Pancreas (tissue), 10 donors: ENCODE measurements at places on chromosomes 13 and 19. TPM values are rescaled to one million over a fixed set of nuclear protein-coding genes. Genes with fewer than 3 reads are reported as not detected.
A peak's percentile ranks its signal among the peaks of the same experiment; 100 is the strongest.

- DNase-seq, result no peak
Measured at GRCh38 chr13:48656608-48657007, 2.9 kb downstream of the CYSLTR2 start.

- no peak for DNase-seq
Measured at GRCh38 chr13:82436099-82436585, 1446.1 kb downstream of the SLITRK1 start.

DNA sequence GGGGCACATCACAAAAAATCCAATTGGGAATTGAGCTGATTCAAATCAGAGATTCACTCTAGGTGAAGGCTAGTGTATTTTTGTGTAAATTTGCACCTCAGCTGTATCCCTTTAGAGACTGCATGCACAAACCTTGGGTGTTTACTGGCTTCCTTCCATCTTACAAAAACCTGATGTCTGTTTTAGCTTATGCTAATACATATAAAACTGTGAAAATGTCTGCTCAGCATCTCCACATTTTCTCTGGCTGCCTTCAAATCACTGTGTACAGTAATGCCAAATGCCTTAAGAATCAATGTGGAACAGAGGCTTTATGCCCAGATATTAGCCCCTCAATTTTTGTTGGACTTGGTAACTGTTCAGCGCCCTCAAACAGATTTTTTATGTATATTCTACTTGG, 675.8 kb upstream of the SLITRK6 start:
- no peak for DNase-seq

DNA sequence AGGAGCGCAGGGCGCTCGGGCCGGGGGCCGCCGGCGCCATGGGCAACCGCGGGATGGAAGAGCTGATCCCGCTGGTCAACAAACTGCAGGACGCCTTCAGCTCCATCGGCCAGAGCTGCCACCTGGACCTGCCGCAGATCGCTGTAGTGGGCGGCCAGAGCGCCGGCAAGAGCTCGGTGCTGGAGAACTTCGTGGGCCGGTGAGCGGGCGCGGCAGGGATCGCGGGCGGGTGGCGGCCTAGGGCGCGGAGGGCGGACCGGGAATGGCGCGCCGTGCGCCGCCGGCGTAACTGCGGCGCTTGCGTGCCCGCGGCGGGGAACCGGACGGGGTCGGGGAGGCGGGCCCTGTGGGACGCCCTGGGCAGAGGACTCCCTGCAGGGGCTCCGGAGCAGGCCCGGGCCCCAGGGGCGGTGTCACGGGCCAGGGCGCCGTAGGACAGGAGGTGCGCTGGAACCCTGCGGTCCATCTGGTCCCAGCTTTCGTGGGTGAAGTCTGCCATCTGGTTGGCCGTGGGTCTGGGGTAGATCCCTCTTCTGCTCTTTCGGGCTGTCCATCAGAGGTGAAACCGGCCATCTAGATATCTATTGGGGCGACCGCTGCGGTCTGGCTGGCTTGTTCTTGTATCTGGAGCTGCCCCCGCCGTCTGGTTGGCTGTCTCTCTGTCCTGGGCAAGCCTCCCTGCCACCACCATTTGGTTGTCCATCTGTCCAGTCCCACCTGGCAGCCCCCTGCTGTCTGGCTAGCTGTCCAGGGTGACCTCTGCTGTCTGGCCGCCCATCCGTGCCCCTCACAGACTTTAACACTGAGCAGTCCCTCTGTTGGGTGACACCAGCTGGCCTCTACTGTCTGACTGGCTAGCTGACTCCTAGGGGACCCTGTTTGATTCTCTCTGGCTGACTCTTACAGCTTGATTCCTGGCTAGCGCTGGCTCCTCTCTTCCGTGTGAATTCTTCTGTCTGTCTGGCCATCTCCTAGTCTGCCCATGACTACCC, 622 bp downstream of the DNM2 start:
- peak; percentile 73 for DNase-seq

DNA sequence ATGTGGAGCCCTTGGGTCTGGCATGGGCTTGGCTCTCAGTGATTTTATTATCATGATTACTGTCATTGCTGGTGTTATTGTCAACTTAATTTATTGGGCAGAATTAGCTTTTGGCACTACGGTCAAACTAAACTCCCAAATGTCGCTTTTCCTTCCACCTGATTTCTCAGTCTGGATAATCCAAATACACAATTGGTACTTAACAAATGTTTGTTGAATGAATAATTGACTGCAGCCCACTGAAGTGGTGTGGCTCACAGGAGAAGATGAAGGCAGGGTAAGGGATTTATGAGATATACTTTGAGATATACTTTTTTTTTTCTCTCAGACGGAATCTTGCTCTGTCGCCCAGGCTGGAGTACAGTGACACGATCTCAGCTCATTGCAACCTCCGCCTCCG, 1.5 kb downstream of the COLGALT1 start:
- no peak for DNase-seq

- DNase-seq, result peak; percentile 64
Measured at GRCh38 chr13:31090961-31091624, 70.6 kb downstream of the HSPH1 start.

- no peak for DNase-seq
Measured at GRCh38 chr19:18271433-18271841, 2.8 kb downstream of the IQCN start.

- no peak for DNase-seq
Measured at GRCh38 chr13:35621989-35622388, 145.5 kb upstream of the MAB21L1 start.

DNA sequence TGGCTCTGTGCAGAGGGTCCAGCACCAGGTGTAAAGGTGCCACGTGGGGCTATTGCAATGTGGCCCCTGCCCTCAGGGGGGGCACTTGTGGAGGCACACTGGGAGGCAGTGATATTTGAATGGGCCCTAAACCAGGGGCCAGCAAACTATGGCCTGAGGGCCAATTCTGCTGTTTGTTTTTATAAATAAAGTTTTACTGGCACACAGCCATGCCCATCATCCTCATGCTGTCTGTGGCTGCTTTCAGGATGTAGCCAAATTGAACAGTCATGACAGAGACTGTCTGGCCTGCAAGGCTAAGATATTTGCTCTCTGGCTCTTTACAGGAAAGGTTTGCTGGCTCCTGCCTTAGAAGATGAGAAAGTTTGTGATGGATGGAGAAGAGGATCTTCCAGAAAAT, 33.9 kb upstream of the RANBP3 start:
- no peak for DNase-seq

DNA sequence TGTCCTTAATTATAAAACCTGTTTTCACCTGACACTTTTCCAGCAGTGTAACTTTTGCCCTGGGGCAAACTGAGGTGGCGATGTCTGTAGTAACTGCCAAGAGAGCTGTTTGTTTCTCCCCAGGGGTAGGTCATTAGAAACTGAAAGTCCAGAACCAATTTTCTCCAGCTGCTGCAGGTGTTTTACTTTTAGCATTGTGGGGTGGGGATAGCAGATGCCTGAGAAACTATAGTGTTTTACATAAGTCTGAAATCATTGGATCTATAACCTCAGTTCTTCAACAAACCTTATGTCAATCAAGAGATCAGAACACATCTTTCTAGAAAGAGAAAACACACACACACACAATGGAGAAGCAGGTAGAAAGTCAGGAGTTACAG, 92.7 kb downstream of the LHFPL6 start:
- DNase-seq, result no peak

DNA sequence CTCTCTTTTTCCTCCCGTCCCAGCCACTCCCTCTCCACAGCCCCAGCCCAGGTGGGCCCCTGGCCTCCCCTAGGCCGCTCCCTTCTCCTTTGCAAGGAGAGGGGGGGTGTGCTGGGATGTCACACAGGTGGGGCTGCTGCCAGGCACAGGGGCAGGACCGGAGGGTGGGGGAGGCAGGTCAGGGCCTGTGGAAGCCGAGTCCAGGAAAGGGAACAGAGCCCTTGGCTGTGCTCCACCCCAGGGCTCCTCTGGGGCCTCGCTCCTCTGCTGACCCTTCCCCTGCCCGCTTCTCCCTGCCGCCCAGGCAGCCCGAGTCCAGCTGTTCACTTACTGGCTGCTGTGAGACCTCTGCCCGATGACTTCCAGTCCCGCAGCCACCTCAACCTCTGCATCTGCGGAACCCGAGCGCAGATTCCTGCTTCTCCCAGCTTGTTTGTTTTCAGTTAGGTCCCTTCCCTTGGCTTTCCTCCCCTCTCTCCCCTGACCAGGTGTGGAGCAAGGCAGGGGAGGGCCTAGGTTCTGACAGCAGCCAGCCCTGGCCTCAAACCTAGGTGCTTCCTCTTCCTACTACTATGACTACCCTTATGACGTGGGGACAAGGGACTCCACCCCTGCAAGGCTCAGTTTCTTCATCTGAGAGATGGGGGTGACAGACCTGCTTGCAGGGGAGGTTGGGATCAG, 850 bp upstream of the KLK11 start:
- DNase-seq, result no peak

GRCh38 chr13:34144142-34144541, 326.2 kb downstream of the RFC3 start:
- no peak for DNase-seq

DNA sequence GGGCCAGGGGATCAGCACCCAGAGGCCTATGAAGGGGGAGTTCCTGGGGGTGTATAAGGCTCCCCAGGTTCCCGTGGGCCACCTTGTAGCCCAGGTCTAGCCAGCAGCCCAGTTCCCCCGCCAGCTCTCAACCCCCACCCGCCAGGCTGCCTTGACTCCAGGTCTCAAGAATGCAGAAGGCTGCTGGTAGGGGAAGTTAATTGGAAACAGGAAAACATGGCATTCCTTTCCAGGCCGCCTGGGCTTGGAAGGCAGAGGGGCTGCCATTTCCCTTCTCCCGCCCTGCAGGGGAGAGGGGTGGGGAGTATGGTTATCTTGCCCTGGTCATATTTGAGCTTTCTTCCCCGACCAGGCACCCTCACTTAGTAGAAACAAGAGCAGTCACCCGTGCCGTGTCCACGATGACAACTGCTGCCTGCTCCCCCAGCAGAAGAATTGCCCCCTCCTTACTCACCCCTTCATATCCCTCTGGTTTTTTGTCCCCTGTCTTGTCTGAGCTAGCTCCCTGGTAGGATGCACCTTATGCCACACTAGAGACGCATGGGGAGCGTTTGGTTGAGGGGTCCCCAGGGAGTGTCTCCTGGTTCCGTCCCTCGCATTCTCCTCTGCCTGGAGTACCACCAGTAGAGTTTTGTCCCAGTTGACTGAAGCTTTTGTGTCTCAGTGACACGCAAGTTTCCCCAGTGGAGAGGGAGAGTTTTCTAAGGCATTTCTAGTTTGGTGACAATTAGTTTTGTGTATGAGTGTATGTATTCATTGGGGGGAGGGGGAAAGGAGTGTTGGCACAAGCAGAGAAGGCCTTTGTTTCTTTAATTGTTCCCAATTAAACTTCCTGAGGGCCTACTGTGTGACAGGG, 4.5 kb downstream of the BICRA start:
- DNase-seq, result no peak

DNA sequence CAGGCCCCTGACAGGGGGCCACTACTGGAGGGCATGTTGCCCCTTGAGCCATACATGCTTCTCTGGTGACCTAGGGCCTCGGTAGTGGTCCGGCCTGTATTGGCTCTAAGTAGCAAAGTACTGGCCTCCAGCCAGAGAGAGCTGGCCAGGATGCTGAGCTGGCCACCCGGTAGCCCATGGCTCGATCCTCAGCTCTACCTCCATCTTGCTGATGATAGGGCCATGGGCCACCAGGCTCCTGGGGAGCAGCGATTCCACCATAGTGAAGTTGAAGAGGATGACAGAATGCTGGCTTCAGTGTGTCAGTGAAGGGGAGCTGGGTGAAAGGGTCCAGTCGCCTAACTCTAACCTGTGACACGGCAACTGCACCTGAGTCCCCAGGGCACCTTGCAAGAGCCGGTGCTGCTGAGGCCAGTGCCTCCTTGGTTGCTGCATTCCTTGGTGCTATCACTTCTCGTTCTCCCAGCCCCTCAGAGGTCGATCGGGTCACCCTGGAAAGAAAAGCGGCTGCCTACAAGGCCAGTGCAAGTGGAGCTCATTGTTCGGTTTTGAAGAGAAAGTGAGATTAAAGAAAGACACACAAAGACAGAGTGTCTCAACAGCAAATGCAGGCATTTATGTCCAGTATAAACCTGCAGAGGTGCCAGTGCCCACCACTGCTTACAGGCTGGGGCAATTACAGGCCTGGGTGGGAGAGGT, 5.0 kb downstream of the FPR3 start:
- DNase-seq, result no peak

- no peak for DNase-seq
Measured at GRCh38 chr19:35596366-35596999, 10.5 kb downstream of the PMIS2 start.

- DNase-seq, result no peak
Measured at GRCh38 chr19:1270213-1270853, 1.2 kb downstream of the CIRBP start.

LGALS14 gene
- not detected for total RNA-seq

MAP2K2 gene
- 66.8 TPM for total RNA-seq

SIGLEC5 gene
- total RNA-seq, result not detected

SIGLECL1 gene
- total RNA-seq, result not detected

ATXN8OS gene
- total RNA-seq, result not detected

IL11 gene
- 0.37 TPM for total RNA-seq

KLK12 gene
- not detected for total RNA-seq

FPR3 gene
- 8.2 TPM for total RNA-seq
